Activated naive CD4-positive, alpha-beta T cell treated with anti-CD3 and anti-CD28 coated beads for 36 hours (primary cell): ENCODE measurements at places on chromosomes 6 and 20. TPM values are rescaled to one million over a fixed set of nuclear protein-coding genes. Genes with fewer than 3 reads are reported as not detected.
A peak's percentile ranks its signal among the peaks of the same experiment; 100 is the strongest.

Gene PRDM13
- total RNA-seq = not detected

Gene ABHD16A
- 22.5 TPM for total RNA-seq

Gene PRIM2
- total RNA-seq = 52.0 TPM

Gene DPPA5
- total RNA-seq = not detected

DNA sequence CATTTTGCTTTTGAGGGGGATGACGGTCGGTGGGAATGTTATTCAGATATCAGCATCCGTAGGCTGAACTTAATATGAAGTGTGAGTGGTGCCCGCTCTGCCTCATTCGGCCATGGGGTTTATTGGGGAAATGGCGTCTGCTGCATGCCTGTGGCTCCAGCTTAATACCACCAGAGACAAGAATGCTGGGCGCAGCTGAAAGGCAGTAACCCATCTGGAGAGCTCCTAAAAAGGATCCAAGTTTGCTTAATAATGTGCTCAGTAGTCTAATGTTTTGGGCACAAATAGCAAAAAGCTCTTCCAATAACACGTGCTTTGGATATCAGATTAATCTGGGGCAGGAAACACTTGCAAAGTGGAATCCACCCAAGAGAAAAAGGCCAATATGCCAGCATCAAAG lies 273.0 kb upstream of the TAB2 start:
- no peaks in the 10 kb centered on the region for H3K36me3 ChIP-seq
- H3K27ac ChIP-seq = no peak overlapping the region
- no peak for DNase-seq
- H3K4me1 ChIP-seq = peaks cover 26% of the 10 kb centered on the region
- no peaks in the 10 kb centered on the region for H3K27me3 ChIP-seq

- H3K36me3 ChIP-seq = no peaks in the 10 kb centered on the region
- H3K27ac ChIP-seq = no peak overlapping the region
- no peaks in the 10 kb centered on the region for H3K4me1 ChIP-seq
- DNase-seq = no peak
- H3K27me3 ChIP-seq = peaks cover 3% of the 10 kb centered on the region
- no peak overlapping the region for H3K4me3 ChIP-seq
Observed at GRCh38 chr6:168485818-168486217, 44.8 kb downstream of the SMOC2 start.

DNA sequence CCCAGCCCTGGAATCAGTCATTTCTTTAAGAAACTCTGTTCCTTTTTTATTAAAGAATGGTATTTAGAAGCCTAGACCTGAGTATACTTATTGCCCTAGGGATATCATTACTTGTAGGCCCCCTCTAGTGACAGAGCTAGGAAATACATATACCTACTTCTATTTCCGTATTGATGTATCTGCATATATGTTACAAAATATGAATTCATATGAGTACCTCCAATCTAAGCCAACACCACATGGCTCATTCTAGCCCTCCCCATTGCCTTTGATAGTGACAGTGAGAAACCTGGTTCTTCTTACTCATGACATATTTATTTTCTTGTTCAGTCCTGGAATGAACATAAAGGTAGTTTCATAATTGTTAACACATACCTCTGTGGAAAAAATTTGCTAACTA lies 137.2 kb downstream of the FARS2 start:
- H3K4me3 ChIP-seq = no peak overlapping the region
- DNase-seq = peak; percentile 64
- peaks cover 3% of the 10 kb centered on the region for H3K36me3 ChIP-seq
- no peaks in the 10 kb centered on the region for H3K27me3 ChIP-seq
